Fibroblast of skin of left quadriceps (primary cell): ENCODE measurements at places on chromosomes 6 and 20.

- no peak for DNase-seq
Measured at GRCh38 chr20:56861590-56861989, 232.5 kb downstream of the TFAP2C start.

DNA sequence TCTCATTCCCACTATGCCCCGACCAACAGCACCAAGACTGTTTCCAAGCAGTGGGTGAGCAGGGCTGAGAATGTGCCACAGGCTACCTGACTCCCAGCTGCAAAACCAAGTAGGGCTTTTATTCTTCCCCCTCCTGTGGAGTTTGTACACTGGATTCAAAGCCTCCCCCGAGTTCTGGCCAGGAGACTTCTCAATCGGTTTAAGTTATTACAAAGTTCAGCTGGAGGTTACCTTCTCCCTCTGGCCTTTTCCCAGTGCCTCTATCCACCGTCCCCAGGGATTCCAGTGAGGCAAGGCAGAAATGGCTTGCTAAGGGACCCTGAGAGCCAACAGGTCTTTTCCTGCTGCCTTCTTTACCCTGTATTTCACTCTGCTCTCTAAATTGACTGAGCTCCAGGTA, 217.0 kb downstream of the ADGRG6 start:
- DNase-seq = no peak

DNA sequence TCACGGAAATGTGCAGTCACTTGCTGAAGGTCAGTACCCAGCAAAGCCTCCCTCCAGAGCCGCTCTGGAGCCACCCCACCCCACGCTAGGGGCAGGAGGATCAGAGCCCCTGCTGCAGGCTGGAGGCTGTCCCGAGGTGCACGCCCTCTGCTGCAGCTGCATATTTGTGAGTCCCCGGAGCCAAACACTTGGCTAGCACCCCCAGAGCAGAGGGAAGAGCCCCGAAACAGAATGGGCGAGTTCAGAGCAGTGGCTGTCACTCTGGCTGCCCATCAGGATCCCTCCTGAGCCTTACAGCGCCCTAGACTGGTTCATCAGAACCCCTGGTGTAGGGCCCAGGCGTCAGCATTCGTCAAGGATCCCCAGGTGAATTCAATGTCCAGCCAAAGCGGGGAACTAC, 9.5 kb upstream of the TULP1 start:
- no peak for DNase-seq

- DNase-seq = no peak
Measured at GRCh38 chr6:14135893-14136539, 18.4 kb downstream of the CD83 start.

DNA sequence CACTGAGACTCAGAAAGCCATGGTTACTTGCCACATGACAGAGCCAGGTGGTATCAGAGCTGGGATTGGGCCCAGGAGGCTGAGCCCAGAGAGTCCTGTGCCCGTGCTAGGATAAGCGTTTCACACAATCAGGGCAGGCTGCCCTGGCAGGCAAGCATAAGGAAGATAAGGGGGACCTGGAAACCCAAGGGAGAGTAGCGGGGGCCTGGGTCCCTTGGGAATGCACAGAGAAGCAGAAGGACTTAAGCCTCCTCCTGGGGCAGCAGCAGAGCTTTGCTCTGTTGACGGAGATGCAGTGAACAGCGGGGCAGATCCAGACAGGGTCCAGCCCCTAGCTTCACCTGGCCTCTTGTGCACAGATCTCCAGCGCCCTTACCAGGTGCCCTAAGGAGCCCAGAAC, 8.7 kb downstream of the TRIB3 start:
- no peak for DNase-seq

DNA sequence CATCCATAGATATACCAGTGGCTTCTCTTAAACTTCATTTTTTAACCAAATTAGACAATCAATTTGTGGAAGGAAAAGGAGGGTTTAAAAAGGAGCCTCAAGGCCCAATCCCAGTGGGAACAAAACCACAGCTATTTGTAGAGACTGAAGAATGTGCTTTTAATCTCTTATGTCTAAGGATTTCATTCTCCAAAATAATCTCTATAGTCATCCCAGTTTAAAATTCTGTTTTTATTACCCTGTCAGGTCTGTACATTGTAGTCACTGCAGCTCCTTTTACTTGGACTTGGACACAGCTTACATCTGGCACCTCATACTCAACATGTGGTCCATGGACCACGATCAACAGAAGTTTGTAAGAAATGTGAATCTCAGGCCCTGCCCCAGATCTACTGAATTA, 152.1 kb upstream of the STMND1 start:
- DNase-seq = peak; percentile 86

GRCh38 chr6:89216411-89216810, 747 bp downstream of the GABRR1 start:
- DNase-seq = no peak

- no peak for DNase-seq
Measured at GRCh38 chr6:113526553-113526952, 330.6 kb upstream of the MARCKS start.

DNA sequence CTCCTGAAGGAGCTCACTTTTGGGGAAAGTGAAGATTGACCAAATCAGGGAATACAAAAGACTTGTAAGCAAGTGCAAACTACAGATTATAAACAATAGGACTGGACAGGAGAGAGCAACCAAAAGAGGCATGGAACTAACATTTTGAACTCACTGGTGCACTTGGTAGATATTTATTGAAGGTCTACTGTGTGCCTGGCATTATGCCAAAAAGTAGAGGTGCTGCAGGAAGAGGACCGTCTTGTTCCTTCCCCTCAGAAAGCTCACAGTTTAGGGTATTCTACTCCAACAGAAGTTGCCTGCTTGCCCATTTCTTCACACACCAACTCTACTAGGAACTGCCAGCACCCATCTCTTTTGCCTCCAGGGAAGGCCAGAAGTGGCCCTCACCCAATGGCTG, 10.0 kb upstream of the TSHZ2 start:
- no peak for DNase-seq

DNA sequence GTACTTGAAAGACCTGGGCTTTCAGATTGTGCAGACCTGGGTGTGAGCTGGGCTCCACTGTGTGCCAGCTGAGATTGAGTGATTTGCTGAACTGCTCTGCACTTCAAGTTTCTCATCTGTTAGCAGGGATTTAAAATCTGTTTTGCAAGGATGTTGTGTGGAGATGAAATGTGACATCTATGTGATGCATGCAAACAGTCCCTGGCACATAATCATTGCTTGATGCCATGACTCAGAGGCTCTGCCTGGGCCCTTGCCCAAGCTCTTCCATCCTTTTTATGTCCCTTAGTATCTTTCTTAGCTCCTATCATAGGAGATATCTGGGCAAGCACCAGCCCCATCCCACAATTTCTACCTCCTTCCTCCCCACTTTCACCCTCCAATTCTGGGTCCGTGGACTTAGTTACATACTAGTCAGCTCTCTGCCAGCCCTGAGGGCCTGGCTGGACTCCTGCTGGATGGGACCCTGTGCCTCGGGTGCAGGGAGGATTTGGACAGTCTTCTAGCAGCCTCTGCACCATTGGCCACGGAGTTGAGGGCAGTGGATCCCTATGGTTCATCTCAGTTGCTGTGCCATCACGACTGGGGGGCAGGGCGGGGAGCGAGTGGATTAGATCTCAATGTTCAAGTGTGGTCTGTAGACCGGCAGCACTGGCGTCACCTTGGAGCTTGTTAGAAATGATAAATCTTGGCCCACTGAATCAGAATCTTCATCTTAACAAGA, 103.6 kb downstream of the MAP3K7 start:
- DNase-seq = no peak

- DNase-seq = no peak
Measured at GRCh38 chr20:19874040-19874727, 116.1 kb downstream of the RIN2 start.

- DNase-seq = no peak
Measured at GRCh38 chr20:62606016-62606415, 36.3 kb upstream of the SLCO4A1 start.

DNA sequence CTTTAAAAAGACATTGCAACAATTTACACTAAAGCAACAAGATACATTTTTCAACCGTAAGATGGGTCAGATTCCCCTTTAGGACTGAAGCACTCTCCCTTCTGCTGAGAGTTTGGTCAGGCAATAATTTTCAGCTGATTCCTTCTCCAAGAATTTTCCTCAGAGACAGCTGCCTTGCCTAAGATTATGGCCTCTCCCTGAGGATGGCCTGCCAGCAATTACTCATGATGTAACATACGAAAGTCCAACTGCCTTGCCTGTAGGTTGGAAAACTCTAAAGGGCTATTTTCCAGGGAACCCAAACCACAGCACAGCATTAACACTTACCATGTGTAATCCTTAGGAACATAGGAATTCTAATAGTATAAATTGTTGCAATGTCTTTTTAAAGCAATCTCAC, 229.1 kb upstream of the FLRT3 start:
- DNase-seq = peak; percentile 94

GRCh38 chr6:139863346-139863745, 488.9 kb upstream of the CITED2 start:
- DNase-seq = peak; percentile 78
